ENCODE measurements at places on chromosomes 16 and 17.
A peak's percentile ranks its signal among the peaks of the same experiment; 100 is the strongest.

- no peak for DNase-seq
Observed at GRCh38 chr17:8821446-8822105, 22.4 kb upstream of the MFSD6L start.

DNA sequence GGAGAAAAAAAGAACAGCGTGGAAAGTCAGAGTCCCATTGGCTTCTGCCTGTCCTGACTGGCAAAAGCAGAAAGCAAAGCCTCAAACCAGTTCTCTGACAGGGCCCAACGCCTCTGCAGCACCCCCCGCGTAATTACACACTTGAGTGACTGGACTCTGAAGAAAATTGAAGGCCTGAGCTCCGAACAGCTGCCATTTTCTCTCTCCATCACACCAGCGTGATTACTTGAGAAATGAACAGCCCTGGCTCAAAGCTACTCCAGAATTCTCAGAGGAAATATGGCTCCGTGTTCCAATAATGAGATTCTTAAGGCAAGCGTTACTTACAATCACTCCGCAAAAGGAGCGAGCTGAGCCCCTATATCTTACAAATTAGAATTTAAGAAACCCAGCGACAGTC lies 142.7 kb upstream of the C17orf78 start:
- no peak for DNase-seq

DNA sequence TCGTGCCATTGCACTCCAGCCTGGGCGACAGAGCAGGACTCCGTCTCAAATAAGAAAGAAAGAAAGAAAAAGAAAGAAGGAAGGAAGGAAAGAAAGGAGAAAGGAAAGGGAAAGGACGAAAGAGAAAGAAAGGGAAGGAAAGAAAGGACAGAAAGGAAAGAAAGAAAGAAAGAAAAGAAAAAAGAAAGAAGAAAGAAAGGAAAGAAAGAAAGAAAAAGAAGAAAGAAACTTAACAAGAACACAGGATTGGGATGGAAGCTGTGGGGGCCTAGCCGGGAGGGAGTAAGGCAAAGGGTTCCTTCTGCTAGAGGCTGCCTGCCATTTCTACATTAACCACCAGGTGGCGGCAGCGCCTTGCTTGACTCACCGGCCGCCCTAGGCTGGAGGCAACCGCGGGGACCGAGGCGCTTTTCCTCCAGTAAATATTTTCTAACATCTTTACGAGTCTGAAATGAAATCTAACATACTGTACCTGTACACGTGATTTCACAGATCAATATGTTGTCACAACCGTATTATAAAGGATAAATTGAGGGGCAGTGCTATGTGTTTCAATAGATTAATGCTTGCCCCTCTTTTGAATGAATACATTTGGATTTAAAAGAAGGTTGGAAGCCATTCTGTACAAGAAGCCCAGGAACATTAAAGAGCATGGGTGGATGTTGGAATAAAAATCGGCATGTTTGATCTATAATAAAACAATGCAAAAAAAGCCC lies 6.1 kb downstream of the GJD3 start:
- DNase-seq, result peak; percentile 91

DNA sequence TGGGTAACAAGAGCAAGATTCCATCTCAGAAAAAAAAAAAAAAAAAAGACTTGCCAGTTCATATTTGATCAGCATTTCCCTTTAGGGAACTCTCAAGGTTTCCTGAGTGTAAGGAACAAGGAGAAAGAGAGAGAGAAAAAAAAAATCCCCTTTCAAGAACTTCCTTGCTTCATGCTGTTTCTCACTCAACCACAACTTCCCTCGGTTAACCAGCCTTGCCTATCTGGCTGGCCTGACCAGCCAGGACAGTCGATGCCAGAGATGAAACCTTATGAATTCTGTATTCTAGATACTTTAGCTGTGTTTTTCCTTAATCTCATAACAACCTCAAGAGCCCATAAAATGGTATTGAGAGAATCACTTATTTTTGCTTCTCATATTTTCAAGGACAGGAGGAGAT lies 2.6 kb upstream of the N4BP1 start:
- DNase-seq, result no peak

GRCh38 chr17:82820278-82821251 lies 19.3 kb downstream of the ZNF750 start:
- DNase-seq, result no peak

DNA sequence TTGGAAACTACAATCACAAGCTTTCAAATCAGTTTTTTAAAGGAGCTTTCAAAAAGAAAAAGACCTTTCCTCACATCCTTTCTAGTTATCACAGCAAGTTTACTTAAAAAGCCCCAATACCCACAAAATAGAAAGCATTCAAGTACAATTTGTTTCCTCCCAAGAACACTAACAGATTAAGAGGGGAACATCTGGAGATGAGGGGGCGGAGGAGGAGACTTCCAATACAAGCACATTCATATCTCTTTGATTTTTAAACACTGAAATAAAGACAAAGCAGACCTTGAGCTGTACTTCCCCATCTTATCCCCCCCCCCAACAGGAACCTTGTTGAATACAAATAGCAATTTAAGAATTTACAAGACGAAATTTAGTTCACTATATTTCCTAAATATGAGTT lies 2.0 kb downstream of the YWHAE start:
- DNase-seq, result no peak

- DNase-seq, result no peak
Observed at GRCh38 chr16:67537636-67538591, 9.3 kb downstream of the RIPOR1 start.

DNA sequence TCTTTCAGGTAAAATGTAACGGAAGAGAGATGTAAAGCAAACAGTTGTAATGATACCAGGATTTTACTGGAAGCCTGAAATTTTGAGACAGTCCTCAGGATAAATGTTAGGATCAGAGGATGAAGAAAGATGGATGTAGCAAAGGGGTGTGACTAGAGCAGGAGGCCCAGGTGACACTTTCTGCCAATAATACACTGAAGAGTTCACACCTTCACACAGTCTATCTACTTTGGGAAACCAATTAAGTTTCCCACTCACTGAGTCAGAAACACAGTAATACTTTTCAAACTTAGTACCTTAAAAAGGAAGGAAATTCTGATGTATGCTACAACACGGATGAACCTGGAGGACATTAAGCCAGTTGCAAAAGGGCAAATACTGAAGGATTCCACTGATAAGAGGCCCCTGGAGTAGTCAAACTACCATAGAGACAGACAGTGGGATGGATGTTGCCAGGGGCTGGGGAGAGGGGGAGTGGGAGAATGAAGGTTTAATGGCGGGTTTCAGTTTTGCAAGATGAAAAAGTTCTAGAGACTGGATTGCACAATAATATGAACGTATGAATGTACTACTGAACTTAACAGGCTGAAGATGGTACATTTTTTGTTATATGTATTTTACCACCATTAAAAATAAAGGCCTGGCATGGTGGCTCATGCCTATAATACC lies 62.3 kb downstream of the CYTH1 start:
- DNase-seq, result no peak

- peak; percentile 7 for DNase-seq
Observed at GRCh38 chr17:77506371-77506991, 365.7 kb downstream of the SEC14L1 start.

DNA sequence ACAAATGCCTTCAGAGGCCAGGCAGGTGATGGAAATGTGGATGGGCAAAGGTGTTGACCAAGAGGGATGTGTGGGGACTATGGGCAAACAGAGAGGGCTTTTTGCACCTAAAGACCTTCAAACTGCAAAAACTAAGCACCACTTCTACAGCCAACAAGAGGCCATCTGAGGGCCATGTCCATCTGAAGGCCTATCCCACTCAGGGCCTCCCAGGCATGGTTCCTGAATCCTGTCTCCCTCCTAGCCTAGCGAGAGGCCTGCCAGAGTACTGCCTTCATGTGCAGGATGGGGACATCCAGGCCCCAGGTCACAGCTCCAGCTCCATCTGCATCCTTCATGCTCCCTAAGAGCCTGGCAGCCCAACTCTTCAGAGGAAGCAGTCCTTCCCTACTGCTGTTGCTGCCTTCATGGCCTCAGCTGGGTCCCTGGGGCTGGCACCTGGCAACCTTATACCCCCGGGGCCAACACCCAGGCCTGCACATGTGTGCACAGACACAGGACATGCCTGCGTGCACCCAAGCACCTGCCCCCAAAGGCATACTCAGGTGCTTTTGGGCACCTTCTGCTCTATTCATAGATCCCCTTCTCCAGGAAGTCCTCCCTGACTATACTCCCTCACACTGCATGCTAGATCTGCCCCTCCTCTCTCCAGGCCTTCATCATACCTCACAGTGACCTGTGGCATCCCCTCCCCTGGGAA lies 95.2 kb downstream of the C16orf78 start:
- no peak for DNase-seq

DNA sequence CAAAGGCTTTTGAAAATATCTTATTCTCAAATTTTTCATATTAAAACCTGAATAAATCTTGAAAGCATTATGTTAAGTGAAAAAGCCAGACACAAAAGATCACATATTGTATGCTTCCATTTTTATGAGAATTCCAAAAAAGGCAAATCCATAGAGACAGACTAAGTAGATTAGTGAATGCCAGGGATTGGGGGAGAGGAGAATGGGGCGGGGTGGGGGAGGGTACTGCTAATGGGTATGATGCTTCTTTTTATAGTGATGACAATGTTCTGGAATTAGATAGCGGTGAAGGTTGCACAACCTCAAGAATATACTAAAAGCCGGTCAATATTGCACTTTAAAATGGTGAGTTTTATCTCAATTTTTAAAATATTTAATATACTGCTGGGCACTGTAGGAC lies 44.0 kb downstream of the XPO6 start:
- DNase-seq, result no peak

- no peak for DNase-seq
Observed at GRCh38 chr17:73340093-73340596, 28.3 kb upstream of the CDC42EP4 start.

DNA sequence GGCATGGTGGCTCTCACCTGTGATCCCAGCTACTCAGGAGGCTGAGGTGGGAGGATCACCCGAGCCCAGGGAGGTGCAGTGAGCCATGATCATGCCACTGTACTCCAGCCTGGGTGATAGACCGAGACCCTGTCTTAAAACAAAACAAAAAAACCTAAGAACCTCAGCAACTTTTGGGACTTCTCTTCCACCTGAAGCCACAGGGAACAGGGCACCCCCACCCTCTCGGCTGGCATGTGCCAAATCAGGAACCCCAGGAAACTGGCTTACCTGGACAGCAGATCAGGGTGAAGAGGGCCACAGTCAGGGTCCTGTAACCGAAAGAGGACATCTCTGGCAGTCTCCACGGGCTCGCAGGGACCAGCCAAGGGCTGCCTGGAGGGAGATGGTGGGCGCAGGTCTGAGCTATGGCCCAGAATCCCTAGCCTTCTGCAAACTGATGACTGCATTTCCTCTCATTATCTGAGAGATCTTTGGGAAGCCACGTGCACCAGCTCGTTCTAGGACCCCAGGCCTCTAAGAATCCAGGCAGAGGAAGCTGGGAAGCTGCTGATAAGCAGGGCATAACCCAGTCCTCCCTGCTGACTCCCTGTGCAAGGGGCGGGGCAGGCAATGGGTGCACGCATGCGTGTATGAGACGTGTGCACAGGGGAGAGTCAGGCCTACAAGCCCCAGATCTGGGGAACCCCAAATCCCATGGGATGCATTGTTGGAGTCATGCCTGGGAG lies 8.4 kb downstream of the PRR29 start:
- DNase-seq, result peak; percentile 90

DNA sequence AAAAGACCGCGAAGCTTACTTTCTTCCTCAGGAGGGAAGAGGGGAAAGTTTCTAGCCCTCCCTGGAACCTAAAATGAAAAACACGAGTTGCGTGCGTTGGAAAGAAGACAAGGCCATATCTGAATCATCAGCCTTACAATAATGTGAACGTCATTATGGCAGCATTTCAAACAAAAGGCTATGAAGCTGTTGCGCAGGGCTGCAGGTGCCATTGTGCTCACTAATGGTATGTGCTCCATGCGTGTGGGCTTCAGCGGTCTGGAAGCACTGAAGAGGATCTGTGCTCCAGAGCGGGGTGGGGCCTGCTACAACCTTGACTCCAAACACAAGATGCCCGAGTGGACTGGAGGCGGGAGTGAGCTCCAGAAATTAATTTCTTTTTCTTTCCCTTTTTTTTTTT lies 12.1 kb upstream of the CYB5B start:
- no peak for DNase-seq

GRCh38 chr16:11256661-11257130 lies 692 bp upstream of the SOCS1 start:
- peak; percentile 55 for DNase-seq

DNA sequence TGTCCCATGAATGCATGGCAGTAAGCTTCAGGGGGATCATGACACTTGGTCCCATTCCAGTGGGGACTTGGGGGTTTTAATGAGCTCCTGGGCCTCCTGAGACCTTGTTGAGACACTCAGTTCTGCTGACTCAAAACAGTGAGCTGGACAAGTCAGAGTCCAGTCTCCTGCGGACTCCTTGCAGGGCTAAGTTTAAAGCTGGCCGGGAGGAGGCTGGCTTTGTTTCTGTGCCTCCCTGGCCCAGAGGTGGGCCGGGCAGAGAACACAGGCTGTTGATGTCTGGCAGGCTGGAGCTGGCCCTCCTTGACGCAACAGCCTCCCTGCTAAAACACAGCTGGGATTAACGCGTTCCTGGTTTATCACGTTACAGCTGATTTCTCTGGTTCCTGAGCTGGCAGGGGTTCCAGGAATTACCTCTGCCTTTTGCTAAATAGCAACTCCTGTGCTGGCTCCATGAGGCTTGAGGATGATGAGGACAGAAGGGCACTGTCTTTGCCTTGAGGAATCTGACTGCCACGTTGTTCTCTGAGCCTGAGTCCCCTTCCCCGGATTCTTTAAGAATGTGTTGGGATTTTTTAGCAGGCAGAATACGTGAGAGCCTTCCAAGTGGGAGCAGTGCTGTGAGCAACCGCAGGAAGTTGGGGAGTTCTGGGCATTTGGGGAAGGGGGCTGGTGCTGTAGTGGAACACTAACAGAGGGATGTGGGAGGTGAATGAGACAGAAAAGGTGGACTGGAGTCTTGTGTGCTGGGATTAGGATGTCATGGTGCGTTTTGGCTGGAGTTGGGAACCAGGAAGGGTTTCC lies 2.0 kb downstream of the GPT2 start:
- no peak for DNase-seq

- DNase-seq, result no peak
Observed at GRCh38 chr16:49590166-49590871, 216.7 kb downstream of the C16orf78 start.

DNA sequence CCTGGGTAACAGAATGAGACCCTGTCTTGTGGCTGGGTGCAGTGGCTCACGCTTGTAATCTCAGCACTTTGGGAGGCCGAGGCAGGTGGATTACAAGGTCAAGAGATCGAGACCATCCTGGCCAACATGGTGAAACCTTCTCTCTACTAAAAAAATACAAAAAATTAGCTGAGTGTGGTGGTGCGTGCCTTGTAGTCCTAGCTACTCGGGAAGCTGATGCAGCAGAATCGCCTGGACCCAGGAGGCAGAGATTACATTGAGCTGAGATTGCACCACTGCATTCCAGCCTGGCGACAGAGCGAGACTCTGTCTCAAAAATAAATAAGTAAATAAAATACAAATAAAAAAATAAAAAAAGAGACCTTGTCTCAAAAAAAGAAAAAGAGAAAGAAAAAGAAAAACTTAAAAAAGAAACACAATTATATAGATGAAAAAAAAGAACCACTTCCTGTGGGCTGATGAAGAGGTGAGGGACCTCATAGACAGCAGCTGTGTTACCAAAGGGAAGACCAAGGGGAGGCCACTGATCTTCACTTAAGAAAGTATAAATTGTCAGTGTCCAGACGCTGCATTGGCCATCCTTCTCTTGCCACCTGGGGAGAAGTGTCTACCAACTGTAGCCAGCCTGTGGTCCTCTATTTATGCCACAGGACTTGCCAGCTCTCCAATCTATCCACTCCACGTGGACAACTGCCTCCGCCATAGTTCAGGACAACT lies 24.4 kb upstream of the SMG1 start:
- no peak for DNase-seq

Measured in BE2C (cell line).